ENCODE measurements at places on chromosomes 2 and 18.

DNA sequence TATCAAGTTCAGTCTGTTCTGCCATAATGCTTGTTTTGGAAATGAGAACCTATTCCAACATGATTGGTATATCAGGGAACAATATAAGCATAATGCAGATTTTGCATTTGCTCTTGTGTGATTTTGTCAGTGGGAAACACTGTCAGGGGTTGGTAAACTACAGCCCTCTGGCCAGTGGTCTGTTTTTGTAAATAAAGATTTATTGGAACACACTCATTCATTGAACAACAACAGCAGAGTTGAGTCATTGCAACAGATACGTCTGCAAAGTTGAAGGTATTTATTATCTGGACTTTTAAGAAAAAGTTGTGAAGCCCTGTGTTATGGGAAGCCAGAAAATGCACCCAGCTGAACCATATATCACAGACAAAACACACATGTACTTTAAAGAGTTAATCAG, 83.1 kb downstream of the MCFD2 start:
- DNase-seq, result no peak

GRCh38 chr2:146444987-146445386, 1399.8 kb upstream of the ACVR2A start:
- no peak for DNase-seq

DNA sequence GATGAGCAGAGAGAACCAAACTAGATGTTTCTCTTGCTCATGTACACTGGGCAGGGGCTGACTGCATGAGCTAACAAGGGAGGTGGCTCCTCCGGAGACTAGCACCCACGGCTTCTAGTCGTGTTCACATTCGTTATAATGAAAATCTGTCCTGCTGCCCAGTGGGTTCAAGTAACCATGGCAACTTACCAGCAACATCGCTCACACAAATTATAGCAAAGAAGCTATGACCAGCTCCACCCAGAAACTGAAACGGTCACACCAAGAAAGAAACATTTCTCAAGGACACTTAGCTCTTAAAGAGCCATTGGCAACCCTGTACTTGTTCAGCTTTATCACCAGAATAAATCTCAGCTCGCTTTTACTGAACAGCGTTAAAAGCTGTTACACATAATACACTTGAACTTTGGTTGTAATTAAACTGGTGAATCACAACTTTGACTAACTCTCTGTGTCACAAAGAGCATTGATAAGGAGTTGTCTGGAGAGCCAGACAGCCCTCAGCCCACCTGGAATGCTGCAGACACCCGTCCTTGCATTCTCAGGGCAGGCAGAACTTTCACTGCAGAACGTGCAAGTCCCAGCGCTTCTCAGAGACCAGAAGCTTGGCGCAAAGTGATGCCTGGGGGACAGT, 141.2 kb downstream of the PID1 start:
- no peak for DNase-seq

DNA sequence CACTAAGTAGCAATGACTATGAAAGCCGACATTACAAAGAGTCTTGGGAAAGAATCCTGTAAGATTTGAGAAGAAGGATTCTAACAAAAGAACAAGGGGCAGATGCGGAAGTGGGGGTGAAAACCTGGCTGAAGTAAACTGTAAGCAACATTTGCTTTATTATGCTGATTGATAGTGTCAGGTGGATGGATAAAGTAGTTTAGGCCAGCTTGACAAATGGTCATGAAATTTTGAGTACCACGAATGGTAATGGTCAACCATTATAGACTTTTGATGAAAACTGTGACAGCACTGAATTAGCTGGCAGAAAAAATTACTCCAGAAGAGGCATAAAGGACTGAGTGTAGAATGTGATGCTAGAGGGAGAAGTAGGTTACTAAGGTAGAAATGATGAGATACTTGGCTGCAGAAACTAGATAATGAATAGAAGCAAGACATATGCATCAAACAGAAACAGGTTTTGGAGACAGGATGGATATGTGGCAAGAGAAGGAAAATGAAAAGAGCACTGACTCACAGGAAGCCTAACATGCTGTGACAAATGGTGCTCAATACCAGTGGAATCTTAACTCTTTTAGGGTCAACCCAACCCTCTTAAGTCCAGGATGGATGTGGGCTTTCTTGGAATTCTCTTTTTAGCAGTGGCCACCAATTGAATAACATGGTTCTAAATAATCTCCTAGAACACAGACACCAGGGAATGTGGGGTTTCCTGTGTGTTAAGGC, 6.8 kb downstream of the THUMPD2 start:
- DNase-seq, result no peak

DNA sequence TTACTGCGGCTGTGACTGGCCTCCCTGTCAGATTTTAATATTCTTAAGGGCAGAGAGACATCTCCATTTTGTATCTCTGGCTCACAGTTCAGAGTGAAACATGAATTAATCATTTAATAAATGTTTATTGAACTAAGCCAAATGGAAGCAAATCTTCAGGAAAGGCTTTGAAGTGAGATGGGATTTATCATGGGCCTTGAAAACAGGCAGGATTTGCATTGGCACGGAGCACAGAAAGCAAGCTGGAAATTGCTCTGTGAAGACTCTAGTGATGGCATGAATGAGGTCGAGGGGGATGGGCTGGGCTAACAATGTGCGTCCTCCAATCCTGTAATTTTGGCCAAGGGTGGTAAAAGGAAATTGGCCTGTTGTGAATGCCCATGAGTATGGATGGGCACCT, 369.8 kb upstream of the SOX11 start:
- no peak for DNase-seq

- DNase-seq, result no peak
These were observed 18.7 kb downstream of the FHOD3 start for GRCh38 chr18:36316246-36316645.

DNA sequence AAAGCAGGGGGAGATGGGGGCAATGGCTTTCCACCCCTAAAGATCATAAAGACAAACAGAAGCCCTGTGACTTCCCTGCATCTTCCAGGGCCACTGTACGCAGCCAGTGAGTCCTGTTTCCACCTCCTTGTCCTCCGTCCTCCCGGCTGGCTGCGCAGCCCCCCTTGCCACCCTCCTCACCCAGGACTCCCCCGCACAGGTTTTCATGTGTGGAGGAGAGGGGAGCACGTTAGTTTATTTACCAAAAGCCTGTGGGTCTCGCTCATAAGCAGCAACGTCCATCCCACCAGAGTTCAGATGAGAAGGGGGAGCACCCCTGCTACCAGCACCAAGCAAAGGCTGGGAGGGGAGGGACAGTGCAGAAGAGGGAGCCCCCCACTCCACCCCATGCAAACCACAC, 11.7 kb downstream of the CYP26B1 start:
- no peak for DNase-seq

DNA sequence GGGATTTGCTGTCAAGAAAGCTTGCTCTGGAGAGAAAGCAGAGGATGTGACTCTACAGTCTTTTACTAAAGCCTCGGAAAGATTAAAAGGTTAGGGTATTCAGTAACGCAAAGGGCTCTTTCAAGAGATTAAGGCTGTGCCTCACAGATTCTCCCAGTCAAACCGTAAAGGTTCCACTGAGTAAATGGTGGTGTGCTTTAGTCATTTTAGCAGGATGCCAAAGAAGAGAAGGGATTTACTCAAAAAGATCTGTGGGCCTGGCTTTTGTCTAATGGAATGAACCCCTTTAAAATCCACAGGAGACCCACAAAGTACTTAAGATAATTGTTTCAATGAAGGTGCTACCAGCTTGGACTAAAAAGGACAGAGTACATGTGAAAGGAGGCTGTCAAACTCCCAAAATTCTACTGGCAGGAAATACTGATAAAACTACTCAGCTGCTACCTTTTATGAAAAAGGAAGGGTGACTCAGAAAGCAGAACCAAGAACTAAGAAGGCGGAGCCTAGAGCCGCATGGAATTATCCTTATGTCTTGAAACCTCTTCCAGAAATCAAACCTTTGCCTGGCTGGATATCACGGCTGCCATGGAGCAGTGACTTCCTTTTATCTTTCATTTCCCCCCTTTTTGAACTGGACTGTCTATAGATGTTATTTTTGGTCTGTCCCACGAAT, 670.2 kb upstream of the ZEB2 start:
- DNase-seq, result no peak

GRCh38 chr2:222362336-222362735, 62.0 kb upstream of the SGPP2 start:
- no peak for DNase-seq

DNA sequence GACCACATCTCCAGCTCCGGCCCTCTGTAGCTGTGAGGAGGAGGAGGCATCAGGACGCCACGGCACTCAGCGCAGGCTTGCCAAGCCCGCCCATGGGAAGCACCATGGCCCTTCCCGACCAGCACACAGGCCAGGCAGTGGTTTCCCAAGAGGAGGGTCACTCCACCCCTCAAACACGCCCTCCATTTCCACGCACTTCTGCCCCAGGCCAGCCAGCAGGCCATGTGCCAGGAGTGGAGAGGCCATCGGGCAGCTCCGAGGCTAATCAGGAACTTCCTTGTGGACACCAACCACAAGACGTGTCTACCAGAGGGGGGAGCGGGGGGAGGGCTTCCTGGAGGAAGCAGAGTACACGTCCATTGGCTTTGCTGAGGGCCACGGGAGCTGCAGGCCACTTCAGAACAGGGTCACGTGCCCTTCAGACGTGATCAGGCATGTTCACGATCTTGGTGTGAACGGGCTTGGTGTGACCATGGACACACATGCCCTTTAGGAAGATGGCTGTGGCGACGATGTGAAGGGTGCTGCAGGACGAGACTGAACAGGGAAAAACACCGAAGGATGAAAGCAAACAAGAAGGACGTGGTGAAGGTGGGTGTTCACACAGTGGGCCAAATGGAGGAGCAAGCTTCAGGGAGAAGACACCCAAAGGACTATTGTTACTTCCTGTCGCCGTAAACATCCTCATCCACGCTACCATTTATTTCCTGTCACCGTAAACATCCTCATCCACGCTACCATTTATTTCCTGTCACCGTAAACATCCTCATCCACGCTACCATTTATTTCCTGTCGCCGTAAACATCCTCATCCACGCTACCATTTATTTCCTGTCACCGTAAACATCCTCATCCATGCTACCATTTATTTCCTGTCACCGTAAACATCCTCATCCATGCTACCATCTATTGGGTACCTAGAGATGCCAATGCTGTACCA, 6.5 kb upstream of the MTERF4 start:
- no peak for DNase-seq

GRCh38 chr2:55309446-55309845, 40.4 kb upstream of the MTIF2 start:
- no peak for DNase-seq

- no peak for DNase-seq
These were observed 1056.6 kb upstream of the CHAC2 start for GRCh38 chr2:52710810-52711618.

DNA sequence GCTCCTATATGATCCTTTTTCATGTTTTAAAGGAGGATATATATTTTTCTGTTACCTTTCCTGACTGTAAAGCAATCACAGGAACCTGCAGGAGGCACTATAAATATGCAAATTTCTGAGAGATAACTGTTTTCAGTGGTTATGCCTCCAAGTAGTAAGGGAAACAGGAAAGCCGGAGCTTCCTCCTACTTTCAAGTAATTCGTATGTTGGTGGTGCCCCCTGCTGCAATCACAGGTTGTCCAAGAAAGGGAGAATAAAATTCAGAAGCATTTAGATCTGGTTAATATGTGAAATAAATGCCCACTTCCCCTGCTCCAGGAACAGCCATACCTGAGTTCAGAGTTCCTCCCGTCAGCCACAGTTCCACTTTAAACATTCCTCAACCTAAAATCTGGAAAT, 12.0 kb upstream of the BCL11A start:
- DNase-seq, result no peak

DNA sequence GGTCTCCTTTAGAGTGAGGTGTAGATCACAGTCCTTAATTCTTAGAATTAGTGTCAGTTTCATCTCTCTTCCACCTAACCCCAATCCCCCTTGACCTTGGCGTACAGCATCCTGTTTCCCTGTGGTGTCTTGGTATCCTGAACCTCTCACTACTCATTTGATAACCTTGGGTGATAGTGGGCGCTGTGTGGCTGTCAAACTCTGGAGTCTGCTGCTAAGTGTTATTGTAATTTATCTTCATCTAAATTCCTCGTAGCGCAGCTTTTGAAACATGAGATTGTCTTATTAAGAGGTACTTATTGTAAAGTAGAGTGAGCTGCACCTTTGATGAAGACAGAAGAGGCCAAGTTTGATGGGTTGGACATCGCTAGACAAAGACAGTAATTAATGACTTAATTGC, 222.6 kb upstream of the SPRED2 start:
- no peak for DNase-seq

GRCh38 chr2:149320362-149320761, 10.0 kb upstream of the LYPD6 start:
- DNase-seq, result no peak

GRCh38 chr2:126963390-126963789, 64.7 kb downstream of the TEX51 start:
- DNase-seq, result no peak

DNA sequence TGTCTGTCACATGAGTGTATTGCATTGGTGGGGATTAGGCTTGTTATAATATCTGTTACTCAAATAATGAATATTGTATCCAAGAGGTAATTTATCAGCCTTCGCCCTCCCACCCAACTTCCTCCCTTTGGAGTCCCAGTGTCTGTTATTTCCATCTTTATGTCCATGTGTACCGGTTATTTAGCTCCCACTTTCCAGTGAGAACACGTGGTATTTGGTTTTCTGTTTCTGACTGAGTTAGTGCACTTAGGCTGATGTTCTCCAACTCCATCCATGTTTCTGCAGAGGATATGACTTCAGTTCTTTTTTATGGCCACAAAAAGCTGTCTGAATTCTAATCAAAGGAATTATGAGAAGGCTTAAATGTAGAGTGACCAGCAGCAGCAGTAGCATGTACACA, 104.0 kb upstream of the ARHGAP28 start:
- DNase-seq, result no peak

DNA sequence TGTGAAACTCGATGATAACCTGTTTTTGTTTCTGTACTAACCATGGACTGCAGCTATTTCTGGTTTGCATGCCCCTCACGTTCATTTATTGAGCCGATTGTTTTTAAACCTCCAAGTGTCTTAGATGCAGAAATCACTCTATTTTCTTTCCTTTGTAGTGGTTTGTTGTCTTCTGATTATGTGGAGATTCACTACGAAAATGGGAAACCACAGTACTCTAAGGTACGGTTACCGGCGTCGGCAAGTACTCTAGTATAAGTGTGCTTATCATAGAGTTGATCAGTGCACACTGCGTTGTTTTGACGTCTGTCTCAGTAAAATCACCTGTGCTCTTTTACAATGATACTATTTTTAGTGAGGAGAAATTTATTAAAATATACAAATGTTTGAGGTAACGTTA, 87.4 kb downstream of the ADAM23 start:
- no peak for DNase-seq

DNA sequence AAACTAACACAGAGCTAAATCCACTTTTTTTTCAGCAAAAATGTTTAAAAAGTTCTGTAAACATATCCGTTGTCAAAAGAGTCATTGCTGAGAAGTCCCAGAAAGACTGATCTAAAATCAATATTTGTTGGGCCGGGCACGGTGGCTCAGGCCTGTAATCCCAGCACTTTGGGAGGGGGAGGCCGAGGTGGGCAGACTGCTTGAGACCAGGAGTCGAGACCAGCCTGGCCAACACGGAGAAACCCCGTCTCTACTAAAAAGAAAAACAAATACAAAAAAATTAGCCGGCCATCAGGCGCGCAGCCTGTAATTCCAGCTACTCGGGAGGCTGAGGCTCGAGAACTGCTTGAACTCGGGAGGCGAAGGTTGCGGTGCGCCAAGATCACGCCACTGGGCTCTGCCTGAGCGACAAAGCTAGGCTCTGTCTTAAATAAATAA, 1.4 kb downstream of the OLA1 start:
- no peak for DNase-seq
